ENCODE measurements at places on chromosomes 16 and 17. TPM values are rescaled to one million over a fixed set of nuclear protein-coding genes. Genes with fewer than 3 reads are reported as not detected.

CDRT15 gene
- polyA plus RNA-seq = not detected

KRT222 gene
- polyA plus RNA-seq = 1.2 TPM

TNFRSF13B gene
- not detected for polyA plus RNA-seq

CA7 gene
- polyA plus RNA-seq = not detected

MT1G gene
- polyA plus RNA-seq = 2,564 TPM

TVP23B gene
- 20.9 TPM for polyA plus RNA-seq

MEFV gene
- not detected for polyA plus RNA-seq

CD68 gene
- polyA plus RNA-seq = 38.3 TPM

COPZ2 gene
- 38.2 TPM for polyA plus RNA-seq

PRM3 gene
- not detected for polyA plus RNA-seq

ALDH3A1 gene
- polyA plus RNA-seq = 0.75 TPM

RMI2 gene
- 5.2 TPM for polyA plus RNA-seq

RPGRIP1L gene
- 4.3 TPM for polyA plus RNA-seq

TSPAN10 gene
- polyA plus RNA-seq = 1.9 TPM

NKIRAS2 gene
- 21.2 TPM for polyA plus RNA-seq

TSC2 gene
- 40.0 TPM for polyA plus RNA-seq

GOSR1 gene
- polyA plus RNA-seq = 16.8 TPM

SLC16A13 gene
- 11.6 TPM for polyA plus RNA-seq

SLFN13 gene
- 3.1 TPM for polyA plus RNA-seq

SOST gene
- polyA plus RNA-seq = 15.1 TPM

TNFRSF12A gene
- polyA plus RNA-seq = 87.3 TPM

P2RX5 gene
- not detected for polyA plus RNA-seq

CACNG1 gene
- polyA plus RNA-seq = not detected

BRIP1 gene
- not detected for polyA plus RNA-seq

PRAC2 gene
- not detected for polyA plus RNA-seq

KRTAP4-5 gene
- polyA plus RNA-seq = not detected

NRN1L gene
- polyA plus RNA-seq = 1.2 TPM

TMEM204 gene
- 49.5 TPM for polyA plus RNA-seq

EVPLL gene
- polyA plus RNA-seq = 0.82 TPM

CNEP1R1 gene
- 9.4 TPM for polyA plus RNA-seq

TSNAXIP1 gene
- 2.8 TPM for polyA plus RNA-seq

SULT1A2 gene
- polyA plus RNA-seq = 13.3 TPM

CDRT15L2 gene
- not detected for polyA plus RNA-seq

GDPD1 gene
- 2.8 TPM for polyA plus RNA-seq

DNAI2 gene
- polyA plus RNA-seq = not detected

USP43 gene
- 1.9 TPM for polyA plus RNA-seq

PLEKHH3 gene
- polyA plus RNA-seq = 23.2 TPM

EXOC3L1 gene
- 9.9 TPM for polyA plus RNA-seq

Data from kidney (tissue), 22 donors.